Left renal pelvis (tissue), 4 donors: ENCODE measurements at places on chromosomes 16 and 17.

- DNase-seq = no peak
These were observed 11.8 kb upstream of the ALDH3A1 start for GRCh38 chr17:19759568-19760549.

DNA sequence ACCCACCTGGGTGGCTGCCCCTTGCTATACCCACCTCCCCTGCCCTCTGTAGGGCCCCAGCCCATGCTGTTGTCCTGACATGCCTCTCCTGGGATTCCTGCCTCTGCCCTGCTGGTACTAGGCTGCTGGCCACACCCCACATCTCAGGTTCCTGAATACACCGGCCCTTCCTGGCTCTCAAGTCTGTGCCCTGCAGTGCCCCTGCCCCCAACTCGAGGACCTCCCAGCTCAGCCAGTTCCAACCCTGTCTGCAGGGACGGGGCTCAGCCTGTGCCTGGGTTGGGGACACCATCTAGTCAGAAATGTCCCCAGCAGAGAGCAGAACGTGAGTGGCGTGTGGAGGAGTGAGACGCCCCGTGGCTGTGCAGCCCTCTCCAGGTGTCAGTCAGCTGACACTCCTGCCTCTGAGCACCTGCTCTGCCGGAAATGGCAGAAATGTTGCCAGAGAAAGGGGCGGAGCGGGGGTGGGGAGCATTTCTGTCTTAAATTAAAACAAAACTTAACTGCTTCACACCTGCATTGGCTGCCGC, 28.7 kb downstream of the ACSF3 start:
- DNase-seq = no peak

GRCh38 chr17:61967729-61968128, 39.9 kb upstream of the INTS2 start:
- DNase-seq = no peak

DNA sequence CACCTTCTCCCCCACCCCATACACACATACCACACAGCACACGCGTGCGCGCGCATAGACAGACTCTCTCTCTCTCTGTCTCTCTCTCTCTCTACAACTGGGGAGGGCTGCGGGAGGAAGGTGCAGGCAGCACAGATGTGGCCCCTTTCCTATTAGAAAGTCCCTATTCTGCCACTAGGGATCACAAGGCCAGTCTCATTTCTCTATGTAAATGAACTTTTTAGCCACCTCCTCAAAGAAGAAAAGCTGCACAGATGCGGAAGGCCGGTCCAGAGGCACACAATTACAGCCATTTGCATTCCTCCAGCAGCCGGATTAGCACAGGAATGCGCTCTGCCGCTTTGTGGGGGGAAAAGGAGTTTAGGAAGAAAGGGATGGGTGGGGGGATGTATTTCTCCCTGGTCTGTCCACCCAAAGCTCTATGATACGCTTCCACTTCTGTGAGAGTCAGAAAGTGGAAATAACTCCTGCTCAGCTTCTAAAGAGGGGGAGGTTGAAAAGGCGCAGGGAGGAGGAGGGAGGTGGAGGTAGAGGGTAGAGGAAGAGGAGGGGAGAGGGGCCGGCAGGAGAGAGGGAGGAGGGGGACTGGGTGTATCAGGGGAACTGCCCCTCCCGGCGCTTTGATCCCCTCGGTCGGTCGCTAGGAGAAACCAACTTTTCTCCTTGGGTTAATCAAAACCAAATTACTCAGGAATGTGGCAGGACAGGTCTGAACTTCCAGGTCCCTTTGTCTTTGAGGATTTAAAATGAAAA, 11.7 kb downstream of the ZFHX3 start:
- no peak for DNase-seq

GRCh38 chr17:79095345-79096055, 20.9 kb downstream of the ENGASE start:
- DNase-seq = no peak

DNA sequence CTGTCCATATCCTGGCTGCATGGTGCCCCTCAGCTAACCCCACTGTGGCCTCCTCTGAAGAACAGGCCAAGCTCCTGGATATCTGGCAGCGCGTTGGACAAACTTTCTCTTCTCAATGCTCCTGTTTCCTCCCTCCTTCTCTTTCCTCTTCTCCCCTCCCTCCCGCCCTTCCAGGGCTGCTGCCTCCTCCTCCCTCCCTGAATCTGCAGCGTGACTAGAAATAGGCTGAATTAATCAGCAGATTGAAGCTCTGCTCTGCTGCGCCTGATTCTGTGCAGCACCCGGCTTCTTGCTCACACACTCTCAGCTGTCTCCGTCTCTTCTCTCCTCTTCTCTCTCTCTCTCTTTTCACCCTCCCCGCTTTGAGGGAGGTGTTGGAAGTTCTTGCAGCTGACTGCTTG, 19.8 kb downstream of the TMEM94 start:
- DNase-seq = no peak

DNA sequence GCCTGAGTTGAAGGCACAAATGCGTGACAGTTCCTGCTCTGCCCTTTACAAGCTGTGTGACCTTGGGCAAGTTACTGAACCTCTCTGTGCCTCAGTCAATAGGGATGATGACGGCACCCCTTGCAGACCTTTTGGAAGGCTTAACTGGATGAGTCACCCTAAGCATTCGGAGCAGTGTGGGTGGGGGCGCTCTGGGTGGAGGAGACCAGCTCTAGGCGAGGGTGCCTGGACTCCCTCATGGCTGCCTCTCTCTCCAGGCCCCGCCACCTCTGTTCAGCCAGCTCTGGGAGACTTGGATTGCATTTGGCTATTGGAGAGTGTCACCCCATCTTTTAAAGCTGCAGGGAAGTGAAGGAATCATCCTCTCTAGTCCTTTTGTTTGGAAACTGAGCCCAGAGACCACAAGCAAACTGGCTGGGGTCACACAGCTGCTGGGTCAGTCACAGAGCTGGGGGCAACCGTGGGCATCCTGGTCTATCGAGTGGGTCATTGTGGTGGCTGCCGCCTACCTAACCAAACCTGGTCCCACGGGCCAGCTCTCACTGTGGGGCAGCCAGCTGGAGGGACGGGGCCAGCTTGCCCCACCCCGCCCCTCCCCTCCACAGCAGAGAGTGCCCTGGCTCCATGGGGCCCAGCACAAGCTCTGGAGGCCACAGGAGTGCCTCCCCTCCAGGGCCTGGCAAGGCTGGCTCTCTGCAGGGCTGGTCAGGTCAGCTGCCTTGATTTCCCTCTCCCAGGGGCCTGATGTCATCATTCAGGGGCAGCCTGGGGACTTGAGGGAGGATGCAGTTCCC, 20.2 kb upstream of the GSE1 start:
- no peak for DNase-seq

GRCh38 chr16:77805398-77805797, 17.0 kb downstream of the VAT1L start:
- no peak for DNase-seq

DNA sequence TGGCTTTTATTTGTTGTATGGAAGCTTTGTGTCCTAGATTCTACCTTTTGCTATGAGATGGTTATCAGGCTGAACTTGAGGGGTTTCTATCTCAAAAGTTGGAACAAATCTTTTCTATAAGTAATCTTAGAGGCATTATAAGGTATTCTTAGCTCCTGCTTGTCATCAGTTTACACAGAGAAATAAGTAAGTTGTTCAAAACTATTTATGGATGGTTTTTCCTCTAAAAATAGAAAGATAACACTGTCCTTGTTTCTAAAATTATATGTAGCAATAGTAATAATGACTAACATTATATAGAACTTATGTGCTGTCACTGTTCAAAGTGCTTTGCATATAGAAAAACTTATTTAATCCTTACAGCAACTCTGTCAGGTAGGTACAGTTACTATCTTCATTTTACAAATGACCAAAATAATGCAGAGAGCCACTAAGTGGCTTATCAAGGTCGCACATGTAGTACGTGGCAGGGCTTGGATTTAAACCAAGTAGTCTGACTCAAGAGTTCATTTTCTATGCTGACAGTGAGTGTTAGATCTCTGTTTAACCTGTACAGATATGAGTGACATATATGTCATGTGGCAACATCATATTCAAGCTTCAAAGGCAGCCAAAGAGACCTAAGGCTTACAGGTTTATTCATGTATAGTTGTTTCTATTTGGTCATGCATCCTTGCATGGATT, 59.0 kb downstream of the PHKB start:
- no peak for DNase-seq
